ENCODE measurements at places on chromosomes 7 and 10.

DNA sequence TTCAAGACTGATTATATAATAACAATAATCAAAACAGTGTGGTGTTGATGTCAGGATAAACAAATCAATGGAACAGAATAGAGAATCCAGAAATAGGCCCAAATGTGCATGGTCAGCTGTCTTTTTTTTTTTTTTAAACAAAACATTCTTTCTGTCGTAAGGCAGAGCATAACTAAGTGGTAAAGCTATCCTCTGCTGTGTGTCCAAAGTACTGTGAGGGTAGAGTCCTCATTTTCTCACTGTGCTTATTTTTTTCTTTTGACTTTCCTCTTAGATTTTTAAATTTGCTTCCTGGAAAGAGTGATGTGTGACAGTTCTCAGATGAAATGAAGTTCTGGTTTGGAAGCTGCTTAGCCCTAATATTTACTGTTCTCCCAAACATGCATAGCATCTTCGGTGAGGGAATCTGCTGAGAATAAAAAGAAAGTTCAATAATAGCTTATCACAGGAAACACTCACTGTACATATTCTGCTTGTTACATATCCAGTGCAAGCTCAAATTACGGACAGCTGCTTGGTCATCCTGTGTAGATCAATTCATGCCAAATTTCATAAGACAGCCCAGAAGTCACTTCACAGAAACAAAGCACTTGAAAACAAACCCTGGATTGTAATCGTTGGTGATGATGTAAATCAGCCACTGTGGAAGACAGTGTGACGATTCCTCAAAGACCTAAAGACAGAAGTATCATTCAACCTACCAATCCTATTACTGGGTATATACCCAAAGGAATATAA is 423.9 kb downstream of the NEBL start:
- DNase-seq, result no peak

GRCh38 chr10:100812978-100813377 is 67.6 kb downstream of the PAX2 start:
- DNase-seq, result no peak

- DNase-seq, result peak; percentile 59
Observed at GRCh38 chr7:74617180-74617744, 40.3 kb upstream of the GTF2I start.

DNA sequence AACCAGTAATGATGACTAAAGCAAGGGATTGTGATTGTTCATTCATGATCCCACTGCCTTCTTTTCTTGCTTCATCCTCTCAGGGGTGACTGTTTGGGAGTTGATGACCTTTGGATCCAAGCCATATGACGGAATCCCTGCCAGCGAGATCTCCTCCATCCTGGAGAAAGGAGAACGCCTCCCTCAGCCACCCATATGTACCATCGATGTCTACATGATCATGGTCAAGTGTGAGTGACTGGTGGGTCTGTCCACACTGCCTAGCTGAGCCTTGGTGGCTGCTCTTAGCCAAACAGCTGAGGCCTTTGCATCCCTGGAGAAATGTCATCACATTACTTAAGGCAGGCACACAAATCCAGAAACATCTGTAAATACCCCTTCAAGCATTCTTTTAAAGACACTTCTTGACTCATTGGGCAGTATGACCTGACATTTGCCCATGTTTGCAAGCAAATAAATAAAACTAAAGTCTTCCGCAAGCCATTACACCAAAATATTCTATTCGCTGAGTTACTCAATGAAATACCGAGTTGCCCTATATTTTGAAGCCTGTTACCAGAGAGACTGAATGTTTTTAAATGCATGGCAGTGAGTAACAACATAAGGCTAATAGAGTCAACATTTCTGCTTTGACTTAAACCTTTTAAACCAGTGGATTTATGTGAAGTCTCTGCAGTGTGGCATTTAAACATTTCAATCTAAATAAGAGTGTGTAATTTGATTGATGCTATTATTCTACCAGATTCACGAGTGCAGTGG is 166.3 kb upstream of the LANCL2 start:
- DNase-seq, result no peak

DNA sequence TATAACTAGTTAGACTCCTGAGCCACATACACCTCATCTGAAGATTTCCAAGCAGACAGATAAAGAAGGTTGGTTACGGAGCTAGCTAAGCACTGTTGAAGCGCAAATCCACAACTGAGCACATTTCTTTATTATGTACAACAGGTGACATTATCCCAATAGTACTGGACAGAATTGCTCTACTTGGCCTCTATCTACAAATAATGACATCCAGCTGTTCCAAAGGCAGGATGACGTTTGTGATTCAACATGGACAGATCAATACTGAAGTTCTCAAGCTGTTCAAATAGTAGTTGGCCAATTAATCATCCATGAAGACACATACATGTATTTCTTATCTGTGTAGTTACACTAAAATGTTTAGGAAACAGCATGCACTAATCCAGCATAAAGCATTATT is 101.0 kb downstream of the UBE2H start:
- no peak for DNase-seq

- no peak for DNase-seq
Observed at GRCh38 chr10:101563497-101564040, 24.5 kb downstream of the POLL start.

GRCh38 chr7:11707606-11708193 is 124.3 kb downstream of the THSD7A start:
- no peak for DNase-seq

DNA sequence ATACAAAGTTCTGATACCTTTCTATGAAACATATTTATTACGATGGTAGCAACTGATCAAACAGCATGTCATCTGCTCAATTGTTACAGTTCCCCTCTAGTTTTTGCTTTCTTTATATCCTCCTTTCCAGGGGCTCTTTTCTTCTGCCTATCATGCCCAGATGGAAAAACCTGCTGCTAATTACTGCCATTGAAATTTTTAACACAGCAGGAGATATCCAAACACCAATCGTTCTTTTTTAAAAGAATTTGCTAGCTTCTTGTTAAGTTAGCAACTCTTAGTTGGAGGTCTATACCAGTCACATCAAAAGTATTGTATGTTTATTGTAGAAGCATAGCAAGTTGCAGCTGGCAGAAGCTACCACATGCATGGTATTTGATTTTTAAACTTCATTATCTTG is 768.5 kb downstream of the NXPH1 start:
- DNase-seq, result no peak

- DNase-seq, result peak; percentile 35
Observed at GRCh38 chr7:124263232-124263827, 230.5 kb upstream of the TMEM229A start.

DNA sequence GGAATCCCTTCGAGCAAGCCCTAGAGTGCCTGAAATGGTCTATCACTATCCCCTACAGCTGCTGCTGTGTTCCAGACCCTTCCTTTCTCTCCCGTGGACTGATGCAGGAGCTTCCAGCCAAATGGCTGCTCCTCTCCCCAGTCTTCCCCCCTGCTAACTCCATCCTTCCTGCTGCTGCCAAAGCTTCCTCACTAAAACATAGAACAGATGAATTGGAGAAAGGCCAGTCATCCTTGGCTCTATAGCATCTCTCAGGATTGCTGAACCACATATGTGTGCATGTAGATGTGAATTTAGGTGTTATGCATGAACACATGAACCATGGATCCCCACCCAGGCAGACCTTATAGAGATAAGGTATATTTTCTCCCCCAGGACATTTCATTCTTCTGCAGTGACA is 60.7 kb downstream of the GPR26 start:
- no peak for DNase-seq

- no peak for DNase-seq
Observed at GRCh38 chr7:159144758-159145489, at the start of gene VIPR2. Gene VIPR2, minus strand, starts transcription at chr7:159144867. Its CDS starts 96 bp downstream, at chr7:159144771.

DNA sequence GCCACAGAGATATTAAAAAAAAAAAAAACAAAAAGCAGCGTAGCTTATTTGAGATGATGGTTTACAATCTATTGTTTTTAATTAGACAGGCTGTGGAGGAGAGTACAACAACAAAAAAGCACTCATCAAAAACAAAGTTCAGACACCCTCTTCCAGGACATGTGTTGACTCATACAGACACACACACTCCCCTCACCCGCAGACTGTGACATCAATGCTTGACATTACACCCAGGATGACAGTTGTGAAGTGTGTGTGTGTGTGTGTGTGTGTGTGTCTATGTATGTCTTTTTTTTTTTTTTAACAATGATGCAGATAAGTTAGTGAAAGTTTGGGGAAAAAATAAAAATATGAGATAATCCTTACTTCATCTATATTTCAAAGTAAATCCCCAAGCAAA is 303.6 kb downstream of the GPAM start:
- DNase-seq, result no peak

- no peak for DNase-seq
Observed at GRCh38 chr10:10903620-10904019, 114.1 kb upstream of the CELF2 start.

- DNase-seq, result peak; percentile 68
Observed at GRCh38 chr10:8616166-8616565, 561.7 kb downstream of the GATA3 start.

DNA sequence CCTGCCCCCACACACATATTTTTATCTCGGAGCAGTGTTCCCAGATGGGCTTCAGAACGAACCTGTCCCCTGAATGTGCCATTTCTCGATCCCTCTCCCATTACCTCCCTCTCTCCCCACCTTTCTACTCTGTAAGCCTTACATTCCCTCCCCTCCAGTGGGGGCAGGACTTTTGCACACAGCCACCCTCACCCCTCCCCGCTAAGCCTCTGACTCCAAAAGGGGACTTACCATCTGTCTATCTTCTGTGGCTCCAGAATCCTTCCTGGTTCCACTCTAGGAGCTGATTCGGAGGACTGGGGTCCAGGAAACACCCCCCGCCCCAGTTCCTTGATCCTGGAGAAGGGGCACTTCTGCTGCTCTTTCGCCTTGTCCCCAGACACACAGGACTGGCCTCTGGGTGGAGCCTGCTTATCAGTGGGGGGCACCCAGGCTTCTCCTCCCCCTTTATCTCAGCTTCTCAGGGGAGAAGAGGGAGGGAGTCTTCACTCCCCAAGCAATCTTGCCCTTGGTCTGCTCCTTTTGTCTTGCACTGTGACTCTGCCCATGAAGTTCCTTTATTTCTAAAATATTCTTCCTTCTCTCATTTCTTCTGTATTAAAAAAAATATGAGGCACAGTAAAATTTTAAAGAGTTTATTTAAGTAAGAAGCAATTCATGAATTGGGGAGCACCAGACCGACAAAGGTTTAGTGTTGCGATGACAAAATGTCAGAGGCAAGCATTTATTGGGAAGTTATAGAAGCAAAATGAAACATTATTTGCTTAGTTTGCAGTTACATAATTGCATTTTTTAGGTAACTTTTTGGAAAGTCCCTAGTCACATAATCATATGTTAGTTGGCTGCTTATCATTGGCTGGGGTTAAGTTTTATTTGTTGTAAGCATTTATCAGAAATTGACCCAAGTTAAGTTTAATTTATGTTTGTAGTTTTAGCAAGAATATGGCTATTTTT is at the start of gene KEL:
Gene KEL, minus strand, starts transcription at position 391 of the 954 bp plus-strand sequence. Its CDS starts 157 bp downstream, at position 234.
- DNase-seq, result no peak

DNA sequence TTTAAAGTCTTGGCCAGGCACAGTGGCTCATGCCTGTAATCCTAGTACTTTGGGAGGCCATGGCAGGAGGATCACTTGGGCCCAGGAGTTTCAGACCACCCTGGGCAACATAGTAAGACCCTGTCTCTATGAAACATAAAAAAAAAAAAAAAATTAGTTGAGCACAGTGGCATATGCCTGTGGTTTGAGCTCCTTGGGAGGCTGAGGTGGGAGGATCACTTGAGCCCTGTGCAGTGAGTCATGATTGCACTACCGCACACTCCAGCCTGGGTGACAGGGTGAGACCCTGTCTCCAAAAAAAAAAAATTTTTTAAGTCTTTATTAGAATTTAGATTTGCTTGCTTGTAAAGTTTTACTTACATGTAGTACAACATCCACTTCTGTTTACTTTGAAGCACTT is 14.0 kb downstream of the WNT2 start:
- DNase-seq, result no peak

GRCh38 chr7:132035517-132036362 is 479.3 kb upstream of the PODXL start:
- no peak for DNase-seq

DNA sequence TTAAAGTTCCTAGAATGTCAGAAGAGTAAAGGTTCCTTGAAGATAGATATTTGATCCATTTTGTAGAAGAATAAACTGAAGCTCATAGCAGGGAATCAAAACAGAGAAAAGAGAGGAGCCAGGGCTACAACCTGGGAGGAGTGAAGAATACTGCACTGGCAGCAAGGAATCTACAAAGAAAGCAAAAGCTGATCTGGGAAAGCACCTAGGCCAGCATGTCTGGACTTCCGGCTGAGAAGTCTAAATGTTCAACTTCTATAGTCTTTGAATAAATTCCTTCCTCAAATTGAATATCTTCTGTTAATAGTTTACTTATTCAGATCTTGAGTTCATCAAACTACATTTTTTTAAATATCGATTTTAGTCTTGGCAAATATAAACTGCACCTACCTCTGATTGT is 78.2 kb downstream of the VPS41 start:
- DNase-seq, result no peak

DNA sequence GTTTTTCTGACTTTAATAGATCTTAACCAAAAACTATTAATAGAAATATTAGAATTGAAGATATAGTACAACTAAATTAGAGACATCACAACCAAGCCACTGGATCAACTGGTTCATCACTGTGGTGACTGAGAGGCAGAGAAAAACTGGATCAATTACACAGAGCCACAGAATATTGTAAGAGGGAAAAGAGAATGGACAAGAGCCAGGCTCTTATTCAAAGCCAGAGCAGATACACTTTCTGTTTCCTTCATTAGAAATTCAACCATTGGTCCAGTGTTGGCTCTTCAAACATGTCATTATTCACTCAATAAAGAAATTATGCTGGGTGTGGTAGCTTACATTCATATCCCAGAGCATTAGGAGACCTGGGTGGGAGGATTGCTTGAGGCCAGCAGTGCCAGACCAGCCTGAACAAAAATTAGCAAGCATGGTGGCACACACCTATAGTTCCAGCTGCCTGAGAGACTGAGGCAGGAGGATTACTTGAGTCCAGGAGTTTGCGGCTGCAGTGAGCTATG is 295.1 kb downstream of the NEBL start:
- DNase-seq, result no peak

DNA sequence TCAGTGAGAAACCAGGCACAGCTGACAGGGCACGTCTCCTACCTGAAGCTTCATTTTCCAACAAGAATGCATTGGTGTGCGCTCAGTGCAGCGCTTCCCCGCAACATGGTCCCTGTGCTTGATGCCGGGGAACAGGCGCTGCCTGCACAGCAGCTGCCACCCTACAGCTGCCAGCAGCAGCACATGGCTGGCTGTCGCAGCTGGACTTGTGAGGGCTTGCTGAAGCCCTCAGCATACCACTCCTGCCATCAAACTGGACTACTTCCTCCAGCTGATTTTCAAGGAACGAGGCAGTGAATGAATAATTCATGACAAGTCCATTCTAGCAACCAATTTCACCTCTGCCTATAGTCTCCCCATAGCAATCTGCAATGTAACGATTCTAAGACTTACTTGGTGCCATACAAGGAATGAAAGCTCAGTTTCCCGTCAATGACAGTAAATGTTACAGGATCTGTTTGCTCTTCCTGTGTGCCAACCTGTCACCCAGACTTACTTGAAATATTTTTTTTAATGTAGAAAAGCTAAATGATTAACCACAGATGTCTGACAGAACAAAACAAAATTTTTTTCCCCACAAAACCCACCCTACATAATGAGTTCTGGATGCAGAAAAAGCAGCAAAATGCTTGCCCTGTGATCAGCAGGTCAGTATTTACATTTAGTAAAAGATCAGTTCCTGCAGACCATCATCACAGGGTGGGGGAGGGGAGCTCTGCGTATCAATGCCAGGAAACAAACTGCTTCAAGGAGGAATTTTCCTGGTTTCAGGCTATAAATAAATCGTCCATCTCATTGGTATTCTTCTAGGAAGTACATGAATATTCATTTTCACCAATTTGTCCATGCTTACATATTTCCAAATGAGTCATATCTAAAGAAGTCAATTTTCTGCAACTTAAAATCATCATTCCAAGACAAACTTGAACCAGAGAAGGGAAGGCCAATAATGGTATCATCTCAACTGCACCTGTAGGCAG is 140.6 kb downstream of the ALOX5 start:
- DNase-seq, result no peak

All from GM06990 (cell line).